ENCODE measurements at places on chromosomes 11 and 22.
A peak's percentile ranks its signal among the peaks of the same experiment; 100 is the strongest.

DNA sequence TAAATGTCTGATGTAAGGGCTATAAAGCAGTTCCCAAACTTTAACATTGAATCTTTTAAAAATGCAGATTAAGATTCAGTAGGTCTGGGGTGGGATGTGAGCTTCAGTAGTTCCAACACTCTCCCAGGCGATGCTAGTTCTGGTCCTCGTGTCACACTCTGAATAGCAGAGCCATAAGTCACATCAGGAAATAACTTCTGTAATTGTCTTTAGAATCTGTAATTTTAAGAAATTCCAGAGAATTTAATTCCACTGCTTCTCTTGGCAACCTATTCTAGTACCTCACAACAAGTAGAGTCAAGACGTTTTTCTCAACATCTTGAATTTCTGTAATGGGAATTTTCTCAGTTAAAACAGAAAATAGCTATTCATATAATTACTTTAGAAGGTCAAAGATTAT lies 223.1 kb downstream of the TMEM135 start:
- DNase-seq: no peak

DNA sequence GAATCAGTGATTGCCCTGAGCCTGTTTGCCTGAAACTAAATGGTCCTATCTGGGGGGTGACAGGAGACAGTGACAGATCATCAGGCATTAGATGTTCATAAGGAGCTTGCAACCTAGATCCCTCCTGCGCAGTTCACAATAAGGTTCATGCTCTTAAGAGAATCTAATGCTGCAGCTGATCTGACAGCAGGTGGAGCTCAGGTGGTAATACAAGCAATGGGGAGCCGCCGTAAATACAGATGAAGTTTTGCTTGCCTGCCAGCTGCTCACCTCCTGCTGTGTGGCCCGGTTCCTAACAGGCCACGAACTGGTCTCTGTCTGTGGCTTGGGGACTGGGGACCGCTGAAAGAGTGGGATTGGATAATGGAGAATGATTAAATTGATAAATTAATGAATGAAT lies 14.0 kb downstream of the NOX4 start:
- no peak for DNase-seq

- no peak for DNase-seq
These were observed 16.6 kb downstream of the CD59 start for GRCh38 chr11:33719587-33719986.

DNA sequence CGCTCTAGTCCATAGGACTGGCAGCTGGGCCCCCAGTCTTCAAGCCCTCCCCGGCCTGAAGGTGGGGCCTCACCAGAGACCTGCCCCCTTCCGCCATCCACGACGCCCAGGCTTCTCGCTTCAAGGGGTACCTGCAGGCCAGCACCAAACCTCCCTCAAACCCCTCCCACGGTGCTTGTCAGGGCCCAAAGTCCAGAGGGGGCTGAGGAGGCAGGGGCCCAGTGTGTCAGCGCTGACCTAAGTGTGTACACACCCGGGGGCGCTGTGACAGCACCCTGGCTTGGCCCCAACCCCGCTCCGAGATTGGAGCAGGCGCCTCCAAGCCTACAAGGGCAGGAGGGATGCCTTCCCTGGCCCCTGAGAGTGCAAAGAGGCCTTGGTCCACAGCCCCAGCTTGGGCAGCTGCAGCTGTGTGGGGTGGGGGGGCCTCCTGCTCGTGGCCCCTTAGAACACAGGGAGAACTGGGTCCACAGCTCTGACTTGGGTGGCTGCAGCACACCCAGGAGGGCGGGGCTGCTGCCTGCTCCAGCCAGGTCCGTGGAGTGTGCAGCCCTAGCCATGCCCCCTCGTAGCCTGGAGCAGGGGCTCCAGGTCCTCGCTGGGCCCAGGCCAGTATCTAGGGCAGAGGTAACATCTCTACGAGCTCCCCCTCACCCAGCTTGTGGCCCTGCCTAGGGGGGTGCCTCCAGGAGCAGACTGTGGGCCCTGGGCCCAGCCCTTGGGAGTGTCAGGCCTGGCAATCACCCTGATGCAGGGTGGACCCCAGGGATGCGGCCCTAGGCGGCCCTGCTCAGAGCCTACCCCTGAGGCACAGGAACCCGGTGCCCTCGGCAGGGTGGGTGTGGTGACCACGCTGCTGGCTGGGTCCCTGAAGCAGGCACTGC lies 4.9 kb downstream of the SBF2 start:
- no peak for DNase-seq

GRCh38 chr11:34002420-34002819 lies 49.1 kb upstream of the CAPRIN1 start:
- DNase-seq: no peak

DNA sequence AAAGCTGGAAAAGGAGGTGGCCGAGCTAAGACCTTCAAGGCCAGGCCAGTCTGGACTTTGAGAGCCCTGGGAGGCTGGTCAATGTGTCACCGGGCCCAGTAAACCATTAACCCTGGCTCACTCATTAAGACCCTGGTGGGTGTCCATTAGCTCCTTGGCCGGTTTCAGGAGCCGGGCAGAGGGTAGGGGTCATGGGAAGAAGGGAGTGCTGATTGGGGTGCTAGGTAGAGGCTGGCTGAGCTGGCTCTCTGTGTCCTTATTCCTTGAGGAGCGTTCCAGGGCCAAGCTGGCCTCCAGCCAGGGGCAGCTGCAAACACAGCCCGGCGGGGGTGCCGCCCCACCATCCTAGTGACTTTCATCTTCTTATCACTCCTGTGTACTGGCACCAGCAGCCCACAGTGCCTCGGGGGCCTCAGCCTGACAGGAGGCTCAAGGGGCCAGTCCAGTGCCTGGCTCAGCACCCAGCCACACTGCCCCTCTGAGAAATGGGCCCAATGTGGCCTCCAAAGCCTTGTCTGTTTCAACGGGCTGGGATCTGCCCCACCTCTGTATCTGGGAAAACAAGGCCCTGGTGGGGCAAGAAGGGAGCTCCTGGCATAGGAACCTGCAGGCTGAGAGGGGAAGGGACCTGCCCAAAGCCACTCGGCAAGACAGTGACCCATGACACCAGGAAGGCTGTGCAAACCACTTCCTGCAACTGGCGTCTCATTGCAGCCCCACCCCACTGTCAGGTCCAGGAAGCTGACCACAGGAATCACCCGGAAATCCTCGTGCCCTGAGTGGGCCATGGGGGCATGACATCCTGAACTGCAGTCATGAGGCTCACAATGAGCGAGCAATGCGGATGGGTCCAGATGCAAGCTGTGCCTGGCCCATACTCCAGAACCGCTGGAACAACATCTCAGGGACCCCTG lies 15.1 kb upstream of the RGL4 start:
- no peak for DNase-seq

DNA sequence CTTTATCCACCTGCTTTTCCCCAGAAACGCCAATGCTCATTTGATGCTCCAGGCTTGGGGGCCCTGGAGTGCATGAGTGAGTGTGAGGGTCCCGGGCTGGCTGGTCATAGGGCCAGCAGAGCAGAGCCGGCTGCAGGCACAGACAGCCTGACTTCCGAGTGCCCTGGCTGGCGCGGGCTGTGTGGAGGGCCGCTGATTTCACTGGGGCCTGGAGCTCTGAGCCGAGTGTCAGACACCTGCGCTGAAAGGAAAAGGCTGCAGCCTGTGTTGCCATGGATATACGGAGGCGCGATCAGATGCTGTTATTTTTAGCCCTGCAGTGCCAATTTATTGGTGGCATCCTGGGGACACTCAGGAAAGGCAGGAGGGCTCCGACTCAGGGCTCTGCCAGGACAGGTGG lies 87.6 kb downstream of the ST3GAL4 start:
- no peak for DNase-seq

DNA sequence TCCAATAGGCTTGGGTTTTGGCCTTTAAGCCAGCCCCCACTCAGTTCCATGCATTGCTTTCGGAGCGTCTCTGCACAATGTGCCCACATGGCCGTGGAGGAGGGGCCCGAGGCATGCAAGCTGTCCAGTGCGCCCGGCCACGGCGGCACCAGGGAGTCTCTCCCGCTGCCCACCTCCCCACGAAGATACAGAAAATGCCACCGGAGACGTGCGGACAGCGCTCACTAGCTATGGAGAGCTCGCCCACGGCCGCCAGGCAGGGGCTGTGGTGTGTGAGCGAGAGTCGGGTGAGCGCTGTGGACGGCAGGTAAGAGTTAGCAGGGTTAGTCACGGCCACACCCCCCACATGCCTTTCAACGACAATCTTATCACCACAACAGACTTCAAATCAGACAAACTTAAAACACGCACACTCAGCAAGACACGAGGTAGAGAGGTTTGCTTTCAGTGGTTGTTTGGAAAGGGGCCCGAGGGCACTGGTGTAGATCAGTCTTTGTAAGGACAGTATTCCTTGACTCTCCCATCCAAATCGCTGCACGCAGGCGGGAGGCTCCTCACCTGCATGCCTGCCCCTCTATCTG lies 18.7 kb upstream of the BID start:
- no peak for DNase-seq

GRCh38 chr11:78954696-78955095 lies 380.0 kb upstream of the NARS2 start:
- no peak for DNase-seq

DNA sequence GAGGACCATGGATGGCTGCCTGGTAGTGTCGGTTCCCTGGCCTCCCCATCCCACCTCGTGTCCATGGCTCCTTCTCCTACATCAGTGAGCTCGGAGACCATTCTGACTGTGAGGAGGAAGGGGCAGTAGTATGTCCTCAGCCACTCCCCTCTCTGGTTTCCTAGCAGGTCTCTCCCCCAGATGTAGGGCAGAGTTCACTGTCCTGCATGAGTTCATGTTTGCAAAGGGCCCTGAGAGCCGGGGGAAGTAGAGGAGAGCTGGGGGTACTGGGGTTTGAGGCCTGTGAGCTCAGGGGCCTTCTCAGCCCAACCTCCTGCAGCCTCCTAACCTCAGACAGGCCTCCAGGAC lies 18.4 kb upstream of the ST3GAL4 start:
- no peak for DNase-seq

DNA sequence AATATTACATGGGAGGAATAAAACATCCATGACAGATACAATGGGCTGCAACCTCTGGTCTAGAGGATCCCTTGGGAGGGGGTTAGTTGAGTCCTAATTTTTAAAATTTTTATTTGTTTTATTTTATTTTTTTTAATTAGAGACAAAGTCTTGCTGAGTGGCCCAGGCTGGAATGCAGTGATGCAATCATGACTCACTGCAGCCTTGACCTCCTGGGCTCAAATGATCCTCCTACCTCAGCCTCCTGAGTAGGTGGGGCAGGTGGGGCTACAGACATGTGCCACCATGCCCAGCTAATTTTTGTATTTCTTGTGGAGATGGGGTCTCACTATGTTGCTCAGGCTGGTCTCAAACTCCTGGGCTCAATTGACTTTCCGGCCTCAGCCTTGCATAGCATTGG lies 43.1 kb downstream of the FDX1 start:
- DNase-seq: no peak

DNA sequence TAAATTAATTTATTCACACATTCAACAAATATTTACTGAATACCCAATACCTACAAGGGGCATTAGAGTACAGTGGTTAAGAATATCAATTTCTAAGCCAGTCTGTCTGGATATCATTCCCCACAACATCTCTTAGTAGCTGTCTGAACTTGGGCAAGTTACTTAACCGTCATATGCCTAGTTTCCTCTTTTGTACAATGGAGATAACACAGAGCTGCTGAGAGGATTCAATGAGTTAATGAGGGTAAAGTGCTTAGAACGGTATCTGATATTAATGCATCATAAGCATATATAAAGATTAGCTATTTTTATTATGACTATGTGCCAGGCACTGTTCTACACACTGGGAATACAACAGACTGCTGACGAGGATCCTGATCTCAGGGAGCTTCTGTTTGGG lies 116.4 kb downstream of the APOL5 start:
- no peak for DNase-seq

DNA sequence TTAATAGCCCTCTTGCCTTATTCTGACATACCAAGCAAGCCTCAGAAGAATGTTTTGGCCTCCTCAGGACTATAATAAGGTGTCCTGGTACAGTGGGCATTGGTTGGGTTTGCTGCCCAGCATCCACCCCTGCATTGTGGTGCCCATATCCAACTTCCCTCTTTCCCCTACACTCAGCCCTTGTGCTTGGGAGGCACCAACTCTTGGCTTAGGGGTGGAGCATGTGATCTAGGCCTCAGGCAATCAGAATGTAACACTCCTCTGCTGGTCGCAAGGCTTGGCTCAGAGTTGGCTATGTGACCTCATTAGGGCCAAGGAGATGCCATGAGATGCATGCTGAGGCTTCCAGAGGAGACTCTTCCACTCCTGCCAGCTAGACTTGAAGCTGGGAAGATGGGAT lies 123.0 kb downstream of the CSNK2A3 start:
- DNase-seq: no peak

DNA sequence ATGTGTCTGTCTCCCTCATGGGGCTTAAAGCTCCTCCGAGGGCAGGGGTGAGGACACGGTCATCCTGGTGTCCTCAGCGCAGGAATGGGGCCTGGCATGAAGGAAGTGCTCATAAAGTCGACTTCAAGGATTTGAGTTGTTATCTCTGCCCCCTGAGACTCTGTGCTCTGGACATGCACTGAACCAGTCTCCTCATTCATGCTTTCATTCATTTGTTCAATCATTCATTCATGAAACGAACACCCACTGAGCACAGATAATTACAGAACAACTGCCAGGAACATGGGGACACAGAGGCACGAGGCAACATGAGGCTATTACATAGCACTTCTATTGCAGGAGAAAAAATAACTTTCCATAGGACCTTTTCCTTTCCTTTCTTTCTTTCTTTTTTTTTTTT lies 16.5 kb downstream of the TMPRSS6 start:
- no peak for DNase-seq

- peak; percentile 8 for DNase-seq
These were observed 32.7 kb upstream of the CELSR1 start for GRCh38 chr22:46569848-46570695.

GRCh38 chr11:62544581-62545436 lies 1.8 kb downstream of the AHNAK start:
- DNase-seq: peak; percentile 53

DNA sequence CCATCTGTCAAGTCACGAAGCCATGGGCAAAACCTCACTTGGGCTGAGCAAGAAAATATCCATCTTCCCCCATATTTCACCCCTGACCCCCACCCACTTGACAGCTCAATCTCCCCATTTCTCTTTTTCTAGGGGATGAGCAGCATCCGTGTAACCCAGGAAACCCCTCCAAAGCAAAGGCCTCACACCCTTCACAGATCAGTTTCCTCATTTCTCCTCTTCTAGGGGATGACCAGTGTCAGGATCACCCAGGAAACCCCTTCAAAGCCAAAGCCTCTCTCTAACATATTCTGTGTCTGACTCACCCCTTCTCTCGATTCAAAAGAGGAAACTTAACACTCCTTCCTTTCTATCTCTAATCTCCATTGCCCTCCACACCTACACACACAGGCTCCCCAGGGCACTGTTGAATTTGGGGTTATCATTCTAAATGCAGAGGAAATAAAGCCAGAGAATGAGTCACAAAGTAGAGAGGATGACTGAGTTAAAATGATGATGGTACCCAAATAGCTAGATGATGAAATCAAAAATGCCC lies 439.7 kb downstream of the BUD13 start:
- DNase-seq: no peak

GRCh38 chr11:102669664-102670063 lies 35.9 kb downstream of the MMP27 start:
- no peak for DNase-seq

DNA sequence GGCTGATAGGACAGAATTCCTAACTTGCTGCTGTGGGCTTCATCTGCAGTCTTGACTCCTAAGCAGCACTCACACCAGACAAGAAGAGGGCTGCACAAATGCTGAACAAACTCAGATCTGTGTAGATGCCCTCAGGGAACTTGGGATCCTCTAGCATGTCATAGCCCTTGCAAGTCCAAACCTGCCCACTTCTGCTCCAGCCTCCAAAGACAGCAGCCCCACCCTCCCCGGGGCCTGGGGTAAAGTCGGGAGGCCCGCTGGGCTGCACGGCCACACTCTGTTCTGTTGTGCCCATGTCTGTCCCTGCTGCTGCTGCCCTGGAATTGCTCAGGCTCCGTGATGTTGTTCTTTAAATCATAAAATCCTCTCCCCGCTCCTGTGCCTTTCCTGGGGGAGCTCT lies 28.3 kb downstream of the DRD2 start:
- no peak for DNase-seq

All from left ventricle myocardium inferior (tissue), 1 donor.